Stimulated activated CD8-positive, alpha-beta memory T cell treated with anti-CD3 and anti-CD28 coated beads, Interleukin-7, amount 100 ng/mL, for 24 hours (primary cell): ENCODE measurements at places on chromosomes 4 and X.
A peak's percentile ranks its signal among the peaks of the same experiment; 100 is the strongest.

- DNase-seq: no peak
Measured at GRCh38 chr4:10084651-10085358, 31.8 kb downstream of the WDR1 start.

DNA sequence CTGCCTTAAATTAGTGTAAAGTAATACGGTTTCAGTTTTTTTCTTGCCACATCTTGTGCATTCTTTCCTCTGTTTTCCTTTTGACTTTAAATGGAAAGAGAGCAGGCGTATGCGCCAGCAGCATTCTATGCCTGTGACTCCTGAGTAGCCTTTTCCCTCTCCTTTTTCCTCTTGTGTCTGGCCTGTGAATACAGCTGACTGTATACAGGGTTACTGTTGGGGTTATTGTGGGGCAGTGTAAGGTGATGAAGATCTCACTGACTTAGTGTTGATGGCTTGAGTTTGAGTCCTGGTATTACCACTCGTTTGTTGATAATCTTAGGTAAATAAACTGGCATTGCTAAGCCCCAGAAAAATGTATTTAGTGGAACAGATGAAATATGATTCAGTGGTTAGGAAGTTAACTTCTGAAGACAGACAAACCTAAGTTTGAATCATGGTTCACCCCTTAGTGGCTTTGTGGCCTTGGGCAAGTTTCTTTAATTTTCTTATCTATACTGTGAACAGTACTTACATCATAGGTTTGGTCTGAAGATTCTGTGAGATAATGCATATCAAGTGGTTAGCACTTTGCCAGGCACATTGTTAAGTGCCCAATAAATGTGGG is 105.1 kb downstream of the FNIP2 start:
- no peak for DNase-seq

- no peak for DNase-seq
Measured at GRCh38 chr4:4443821-4444220, 56.9 kb downstream of the NSG1 start.

DNA sequence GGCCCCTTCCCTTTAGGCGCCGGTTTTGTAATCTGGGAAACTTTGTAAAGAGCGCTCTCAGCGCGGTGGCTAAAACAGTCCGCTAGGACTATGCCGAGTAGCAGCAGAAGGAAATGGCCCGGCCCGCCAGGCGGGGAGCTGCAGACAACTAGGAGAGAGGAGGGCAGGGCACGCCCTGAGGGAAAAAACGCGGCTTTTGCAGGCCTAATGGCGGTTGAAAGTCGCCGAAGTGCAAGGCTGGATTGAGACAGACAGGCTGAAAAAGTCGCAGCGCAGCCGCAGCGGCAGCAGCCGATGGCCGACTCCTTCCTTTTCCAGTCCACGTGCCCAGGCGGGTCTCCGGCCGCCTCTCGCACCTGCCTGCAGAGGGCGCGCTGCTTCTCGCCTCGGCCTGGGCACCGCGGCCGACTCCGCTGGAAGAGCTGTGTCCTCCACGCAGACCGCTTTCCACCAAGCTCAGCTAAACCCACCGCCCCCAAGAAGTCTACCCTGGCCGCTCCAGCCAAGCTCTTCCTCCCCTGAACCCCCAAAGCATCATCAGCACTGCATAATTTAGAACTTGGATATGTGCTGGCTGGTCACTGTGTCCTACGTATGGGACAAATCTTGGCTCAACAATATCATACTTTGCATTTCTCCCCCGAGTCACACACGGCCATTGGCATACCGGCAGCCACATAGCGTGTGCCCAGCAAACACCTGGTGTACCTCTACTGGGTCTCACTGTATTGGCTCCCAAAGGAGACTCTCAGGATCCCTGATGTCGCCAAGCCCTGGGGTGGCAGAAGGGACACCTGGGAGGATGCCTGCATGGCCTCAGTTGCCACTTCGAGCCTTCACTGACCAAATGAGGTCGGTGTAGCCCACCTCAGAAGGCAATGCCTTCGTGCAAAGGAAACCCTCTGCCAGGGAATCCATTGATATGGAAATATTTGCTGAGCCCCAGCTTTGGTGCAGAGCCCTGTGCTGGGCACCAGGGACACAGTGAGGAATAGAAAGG is 14.5 kb downstream of the SLC25A5 start:
- peak; percentile 21 for DNase-seq

DNA sequence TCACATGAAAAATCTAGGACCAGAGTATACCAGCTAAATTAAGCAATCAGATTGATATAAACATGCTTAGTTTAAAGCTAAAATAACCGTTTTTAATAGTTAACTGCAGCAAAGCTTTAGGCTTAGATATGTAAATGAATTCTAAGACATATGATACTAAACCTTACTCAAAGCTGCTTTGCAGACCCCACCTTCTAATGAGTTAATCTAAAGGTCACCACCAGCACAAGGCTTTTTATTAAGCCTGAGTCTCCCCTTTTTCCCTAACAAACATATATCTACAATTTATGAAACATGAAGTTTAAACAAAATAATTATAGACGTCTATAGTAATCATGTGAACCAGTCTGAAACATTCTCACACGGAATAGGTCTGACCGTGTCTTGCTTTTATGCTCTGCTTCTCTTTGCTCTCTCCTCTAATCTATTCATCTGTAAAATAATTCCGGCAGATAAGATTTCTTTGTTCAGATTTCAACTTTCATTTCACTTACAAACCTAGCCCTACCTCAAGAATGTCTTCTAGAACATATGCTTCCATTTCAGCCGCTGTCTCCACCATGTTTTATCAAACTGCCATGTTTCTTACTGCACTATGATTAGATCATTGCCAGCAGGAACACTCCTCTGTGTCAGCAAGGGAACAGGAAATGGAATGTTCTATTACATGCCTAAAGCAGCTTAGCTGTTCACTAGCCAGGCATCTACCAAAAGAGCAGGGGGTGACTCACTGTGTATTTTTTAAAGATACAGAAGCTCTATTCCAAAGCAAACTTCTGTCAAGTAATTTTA is 35.9 kb downstream of the ANKRD17 start:
- DNase-seq: peak; percentile 7

DNA sequence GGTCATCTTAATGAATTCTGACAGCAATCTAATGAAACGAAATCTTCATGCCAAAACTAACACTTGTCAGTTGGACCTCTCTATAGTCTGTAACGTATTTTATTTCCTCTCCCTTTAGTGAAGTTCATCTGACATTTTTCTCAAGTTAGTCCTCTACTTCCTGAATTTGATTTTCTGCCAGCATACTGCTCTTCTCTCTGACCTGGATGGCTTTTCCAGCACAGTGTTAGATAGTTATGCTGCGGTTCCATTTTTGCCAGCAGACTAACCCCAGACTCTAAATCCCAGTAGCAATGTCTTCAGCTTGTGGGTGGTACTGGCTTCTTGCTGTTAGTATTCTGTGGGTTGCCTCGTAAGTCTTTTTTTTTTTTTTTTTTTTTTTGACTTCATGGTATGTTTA is 146.7 kb upstream of the VEGFC start:
- no peak for DNase-seq

DNA sequence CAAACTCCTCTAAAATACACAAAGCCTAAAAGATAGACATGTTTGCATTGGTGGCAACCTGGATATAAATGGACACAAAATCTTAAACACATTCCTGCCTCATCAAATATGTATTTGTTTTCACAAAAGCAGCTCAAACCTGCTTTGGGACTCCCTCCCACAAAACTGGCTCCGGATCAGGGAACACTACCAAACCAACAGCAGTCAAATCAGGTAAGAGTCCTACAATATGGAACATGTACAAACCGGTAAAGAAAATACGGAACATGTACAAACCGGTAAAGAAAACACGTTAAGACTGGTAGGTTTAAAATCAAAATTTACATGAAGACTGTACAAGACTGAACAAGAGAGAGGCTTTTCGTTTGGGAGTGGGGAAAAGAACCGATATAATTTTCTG is 4.3 kb downstream of the AMTN start:
- no peak for DNase-seq

- DNase-seq: no peak
Measured at GRCh38 chr4:158411269-158411668, 110.4 kb upstream of the RXFP1 start.

- no peak for DNase-seq
Measured at GRCh38 chr4:40195182-40196177, 1.4 kb upstream of the RHOH start.

GRCh38 chrX:9211269-9211668 is 177.3 kb upstream of the FAM9B start:
- DNase-seq: no peak

DNA sequence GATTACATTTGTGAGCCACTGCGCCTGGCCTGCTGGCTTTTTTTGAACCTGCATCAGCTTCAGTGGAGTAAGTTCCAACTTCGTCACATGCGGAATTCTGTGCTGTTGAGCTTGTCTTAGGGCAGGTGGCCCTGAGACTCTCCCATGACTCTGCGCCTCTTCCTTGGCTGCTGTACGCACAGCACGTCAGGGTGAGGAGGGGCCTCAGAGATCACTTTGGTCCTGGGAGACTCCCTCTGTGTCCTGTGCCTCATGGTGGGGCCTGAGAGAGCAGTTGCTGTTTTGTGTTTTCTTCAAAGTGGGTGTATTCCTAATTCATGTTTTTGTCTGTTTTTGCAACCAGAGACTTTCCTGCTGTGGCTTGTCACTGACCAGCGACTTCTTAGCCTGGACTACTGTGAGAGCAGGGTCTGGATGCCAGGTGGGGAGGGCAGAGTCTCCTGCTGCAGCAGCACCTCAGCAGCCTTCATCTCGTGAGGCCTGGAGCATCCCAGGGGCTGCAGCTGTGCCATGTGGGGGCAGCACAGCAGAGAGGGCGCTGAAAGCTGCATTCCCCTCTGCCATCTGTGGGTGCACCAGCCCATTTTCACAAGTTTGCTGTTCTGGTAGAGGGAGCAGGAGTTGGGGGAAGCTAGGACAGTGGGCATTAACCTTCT is 107.8 kb downstream of the TNIP2 start:
- DNase-seq: no peak
